ENCODE measurements at places on chromosomes 16 and 17.

DNA sequence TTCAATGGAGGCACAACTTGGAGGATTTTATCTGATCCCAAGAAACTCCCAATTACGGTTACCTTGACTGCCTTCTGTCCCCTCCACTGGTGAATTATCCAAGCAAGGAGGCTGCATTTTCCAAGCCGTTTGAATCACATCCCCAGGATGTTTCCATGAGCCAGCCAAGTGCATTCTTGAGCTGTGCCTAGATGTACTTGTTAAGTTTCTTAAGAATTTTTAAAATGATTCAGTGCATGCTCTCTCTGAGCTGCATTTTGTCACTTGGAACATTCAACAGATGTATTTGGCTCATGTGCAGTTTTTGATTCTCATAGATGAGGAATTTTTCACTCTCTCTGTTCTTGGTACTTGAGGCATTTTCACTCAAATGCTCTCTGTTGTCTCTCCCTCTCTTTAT is 202.6 kb upstream of the MYOCD start:
- DNase-seq = peak; percentile 91

DNA sequence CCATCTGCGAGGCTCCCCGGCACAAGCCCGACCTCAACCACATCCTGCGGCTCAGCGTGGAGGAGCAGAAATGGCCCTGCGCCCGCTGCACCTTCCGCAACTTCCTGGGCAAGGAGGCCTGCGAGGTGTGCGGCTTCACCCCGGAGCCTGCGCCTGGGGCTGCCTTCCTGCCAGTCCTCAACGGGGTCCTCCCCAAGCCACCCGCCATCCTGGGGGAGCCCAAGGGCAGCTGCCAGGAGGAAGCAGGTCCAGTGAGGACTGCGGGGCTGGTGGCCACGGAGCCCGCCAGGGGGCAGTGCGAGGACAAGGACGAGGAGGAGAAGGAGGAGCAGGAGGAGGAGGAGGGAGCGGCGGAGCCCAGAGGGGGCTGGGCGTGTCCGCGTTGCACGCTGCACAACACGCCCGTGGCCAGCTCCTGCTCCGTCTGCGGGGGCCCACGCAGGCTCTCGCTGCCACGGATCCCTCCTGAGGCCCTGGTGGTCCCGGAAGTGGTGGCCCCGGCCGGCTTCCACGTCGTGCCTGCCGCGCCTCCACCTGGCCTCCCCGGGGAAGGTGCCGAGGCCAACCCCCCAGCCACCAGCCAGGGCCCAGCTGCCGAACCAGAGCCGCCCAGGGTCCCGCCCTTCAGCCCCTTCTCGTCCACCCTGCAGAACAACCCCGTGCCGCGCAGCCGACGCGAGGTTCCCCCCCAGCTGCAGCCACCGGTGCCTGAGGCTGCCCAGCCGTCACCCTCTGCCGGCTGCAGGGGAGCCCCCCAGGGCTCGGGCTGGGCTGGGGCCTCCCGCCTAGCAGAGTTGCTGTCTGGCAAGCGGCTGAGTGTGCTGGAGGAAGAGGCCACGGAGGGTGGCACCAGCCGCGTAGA is 13.1 kb upstream of the PRR35 start:
- peak; percentile 38 for DNase-seq

GRCh38 chr16:23595246-23595950 is 718 bp downstream of the NDUFAB1 start:
- peak; percentile 7 for DNase-seq

GRCh38 chr16:86905302-86905701 is 327.0 kb downstream of the FOXL1 start:
- no peak for DNase-seq

DNA sequence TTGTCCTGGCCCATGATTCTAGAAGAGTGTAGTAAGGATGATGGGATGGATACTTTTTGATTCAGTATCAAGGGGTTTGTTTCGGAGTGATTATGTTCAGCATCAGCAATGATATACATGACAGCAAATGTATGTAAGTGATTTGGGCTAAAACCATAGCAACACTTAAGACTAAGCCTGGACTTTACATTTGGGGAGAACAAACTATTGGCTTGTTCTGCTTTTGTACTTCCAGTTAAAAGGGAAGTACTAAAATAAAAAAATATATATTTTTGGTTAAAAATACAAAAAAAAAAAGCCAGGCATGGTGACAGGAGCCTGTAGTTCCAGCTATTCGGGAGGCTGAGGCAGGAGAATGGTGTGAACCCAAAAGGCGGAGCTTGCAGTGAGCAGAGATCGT is 20.5 kb upstream of the DHX8 start:
- no peak for DNase-seq

DNA sequence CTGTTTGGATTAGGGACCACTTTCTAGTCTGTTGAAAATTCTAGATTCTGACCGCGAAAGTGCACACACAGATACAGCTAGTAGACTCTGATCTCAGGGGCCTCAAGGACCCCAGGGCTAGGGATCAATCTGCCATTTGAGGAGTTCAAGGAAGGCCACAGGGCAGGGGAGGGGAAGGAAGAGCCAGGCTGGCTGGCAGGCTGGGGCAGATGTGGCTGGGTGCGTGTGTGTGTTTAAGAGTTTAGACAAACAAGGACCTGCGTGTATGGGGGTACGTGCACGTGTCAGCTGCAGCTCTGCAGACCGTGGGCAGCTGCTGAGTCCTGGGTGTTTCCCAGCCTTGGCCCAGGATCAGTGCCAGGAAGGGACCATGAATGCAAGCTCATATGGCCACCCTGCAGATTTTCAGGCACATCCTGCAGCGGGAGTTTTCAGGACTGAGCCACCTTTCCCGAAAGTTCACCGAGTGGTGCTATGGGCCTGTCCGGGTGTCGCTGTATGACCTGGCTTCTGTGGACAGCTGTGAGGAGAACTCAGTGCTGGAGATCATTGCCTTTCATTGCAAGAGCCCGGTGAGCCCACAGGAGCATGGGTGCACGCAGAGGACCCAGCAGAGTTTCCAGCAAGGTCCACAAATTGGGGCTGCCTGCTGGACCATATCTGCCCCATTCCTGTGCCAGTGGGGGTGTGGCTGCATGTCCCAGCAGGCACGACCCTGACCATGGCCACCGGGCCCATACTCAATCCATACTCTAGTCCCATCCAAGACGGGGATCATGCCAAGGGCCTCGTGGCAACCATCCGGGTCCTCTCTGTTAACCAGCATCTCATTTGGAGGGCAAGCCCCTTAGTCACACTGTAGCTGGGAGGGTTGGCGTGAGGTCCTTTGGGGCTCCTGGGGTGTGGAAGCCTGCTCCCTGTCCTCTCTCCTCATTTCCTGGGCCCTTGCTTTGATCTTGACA is 10.6 kb downstream of the TRPV2 start:
- DNase-seq = no peak

DNA sequence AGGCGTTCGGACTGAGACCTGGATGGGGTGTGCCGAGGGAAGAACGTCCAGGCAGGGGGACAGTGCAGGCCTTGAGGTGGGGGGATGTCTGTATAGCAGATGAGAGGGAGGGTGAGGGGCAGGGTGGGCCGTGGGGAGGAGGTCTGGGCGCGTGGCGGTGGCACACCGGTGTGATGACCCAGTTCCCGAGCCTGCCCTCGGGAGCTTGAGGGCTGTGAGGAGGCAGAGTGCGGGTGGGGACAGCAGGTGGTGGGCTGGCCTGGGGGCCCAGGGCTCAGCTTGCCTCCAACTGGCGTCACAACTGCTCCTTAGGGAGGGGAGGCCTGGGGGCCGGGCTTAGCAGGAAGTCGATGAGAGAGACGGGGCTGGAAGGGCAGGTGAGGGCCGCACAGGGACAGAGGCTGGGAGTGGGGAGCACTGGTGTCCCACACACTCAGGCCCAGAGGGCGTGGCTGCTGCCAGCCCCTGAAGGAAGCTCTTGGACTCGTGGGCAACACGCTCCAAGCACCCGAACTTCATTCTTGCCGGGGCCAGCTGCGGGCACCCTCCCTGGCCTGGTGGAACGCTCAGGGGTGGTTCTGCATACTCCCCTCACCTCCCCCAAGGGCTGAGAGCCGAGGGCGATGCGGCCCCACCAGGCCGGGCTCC is 6.5 kb downstream of the CACNA1H start:
- DNase-seq = no peak

DNA sequence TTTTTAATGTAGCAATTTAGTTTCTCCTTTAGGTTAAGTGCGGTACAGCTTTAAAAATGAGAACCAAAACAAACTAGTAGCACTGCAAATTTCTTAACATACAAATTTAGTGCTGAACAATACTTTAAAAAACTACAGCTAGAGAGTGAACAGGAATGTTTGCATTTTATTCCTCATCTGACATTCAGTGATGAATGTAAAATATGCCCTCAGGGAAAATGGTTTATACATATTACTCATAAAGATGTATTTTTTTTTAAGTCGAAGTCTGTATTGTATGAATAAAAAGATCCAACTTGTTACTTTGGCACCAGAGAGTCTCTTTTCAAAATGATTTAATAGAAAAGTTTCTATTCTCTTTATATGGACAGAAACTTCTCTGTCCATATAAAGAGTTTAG is 96.8 kb downstream of the BRIP1 start:
- DNase-seq = peak; percentile 61

GRCh38 chr17:79878329-79878947 is 39.2 kb upstream of the CBX4 start:
- DNase-seq = no peak

GRCh38 chr17:81865733-81866439 is 5.3 kb downstream of the ARHGDIA start:
- peak; percentile 26 for DNase-seq

- DNase-seq = no peak
These were observed 29.8 kb downstream of the PLD6 start for GRCh38 chr17:17176341-17176740.

DNA sequence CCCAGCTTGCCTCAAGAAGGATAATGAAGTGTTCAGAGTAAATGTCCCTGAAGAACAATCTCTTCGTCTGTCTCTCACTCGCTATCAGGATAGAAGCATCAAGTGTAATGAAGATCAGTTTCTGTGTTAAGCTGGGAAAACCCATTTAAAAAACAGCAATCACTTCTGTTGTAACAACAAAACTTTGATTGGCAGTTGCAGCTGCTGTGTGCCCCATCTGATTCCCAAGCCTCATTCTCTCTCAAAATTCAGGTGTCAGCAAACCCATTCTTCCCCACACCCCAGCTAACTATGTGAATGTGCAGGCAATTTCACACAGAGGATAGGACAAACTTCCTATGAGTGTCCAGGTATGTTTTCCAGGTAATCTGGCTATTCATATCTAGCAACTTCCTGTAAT is 2.4 kb upstream of the HNF1B start:
- DNase-seq = no peak

DNA sequence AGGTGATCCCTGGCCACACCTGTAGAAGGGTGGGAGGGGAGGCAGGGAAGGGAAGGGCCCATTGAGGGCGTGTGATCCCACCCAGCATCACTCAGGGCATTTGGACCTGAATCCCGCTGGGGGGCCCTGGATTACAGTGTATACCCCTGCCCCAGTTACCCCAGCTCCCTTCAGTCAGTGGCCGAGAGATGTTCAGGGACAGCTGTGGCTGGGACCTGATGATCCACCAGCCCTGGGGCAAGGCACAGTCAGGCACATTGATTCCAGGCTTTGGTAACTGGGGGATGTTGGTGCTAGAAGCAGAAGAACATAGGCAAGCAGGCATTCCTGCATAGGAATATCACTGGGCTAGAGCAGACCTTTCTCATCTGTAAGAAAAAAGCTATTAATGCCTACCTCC is 170.3 kb downstream of the FOXL1 start:
- no peak for DNase-seq

DNA sequence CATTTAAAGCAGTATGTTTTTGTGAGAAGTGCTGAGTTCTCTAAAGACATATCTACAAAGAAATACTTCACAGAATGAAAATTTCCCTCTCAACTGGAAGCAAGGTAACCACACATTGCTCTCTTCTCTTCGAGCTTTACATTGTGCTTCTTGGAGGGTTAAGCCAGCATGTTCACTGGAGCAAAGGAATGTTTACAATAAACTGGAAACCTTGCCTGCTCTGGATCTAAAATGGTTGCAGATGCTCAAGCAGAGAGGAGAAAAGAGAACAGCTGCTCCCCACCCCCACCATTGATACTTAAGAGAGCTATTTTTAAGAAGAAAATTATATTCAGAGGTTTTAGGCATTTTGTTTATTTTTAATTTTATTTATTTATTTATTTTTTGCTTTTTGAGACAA is 213.1 kb downstream of the CEP112 start:
- DNase-seq = peak; percentile 3

DNA sequence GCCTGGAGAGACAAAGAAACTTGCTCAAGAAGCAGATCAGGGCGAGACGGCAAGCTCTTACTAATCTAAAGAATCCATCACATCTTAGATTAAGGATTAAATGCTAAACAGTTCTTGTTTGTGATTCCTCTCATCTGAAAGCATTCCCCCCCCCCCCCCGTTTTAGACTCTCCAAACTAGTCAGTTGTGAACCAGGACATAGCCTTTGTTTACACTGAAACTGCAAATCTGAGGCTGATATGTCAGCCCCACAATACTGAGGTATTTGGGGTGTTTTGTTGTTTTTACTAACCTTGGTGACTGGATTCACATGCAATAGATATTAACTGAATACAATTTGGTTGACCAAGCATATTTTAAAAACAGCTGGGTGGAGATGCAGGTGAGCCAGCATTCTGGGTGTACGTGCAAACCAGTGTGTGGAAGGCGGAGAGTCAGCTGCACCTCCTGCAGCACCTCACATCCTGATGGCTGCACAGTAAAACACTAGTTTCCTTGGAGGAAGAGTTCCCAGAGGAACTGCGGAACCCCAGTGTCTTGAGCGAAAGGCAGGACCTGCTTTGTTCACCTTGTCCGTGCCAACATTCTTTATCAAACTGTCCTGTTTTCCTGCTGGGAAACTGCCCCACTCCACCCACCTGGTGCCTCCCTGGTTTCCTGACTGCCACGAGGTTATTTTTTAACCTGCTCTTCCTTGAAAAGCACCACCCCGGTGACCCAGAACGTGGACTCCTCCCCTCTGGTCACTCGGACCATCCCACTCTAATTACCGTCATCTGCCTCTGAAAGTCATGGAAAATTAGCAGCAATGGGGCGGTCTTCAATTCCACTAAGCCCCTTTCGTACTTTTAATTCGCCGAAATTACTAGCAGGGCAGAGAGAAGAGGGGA is 1.2 kb upstream of the YPEL2 start:
- DNase-seq = no peak

GRCh38 chr17:52025236-52025635 is 133.3 kb downstream of the CA10 start:
- DNase-seq = peak; percentile 46

Data from EH (cell line).